ENCODE measurements at places on chromosomes 5 and 9.

DNA sequence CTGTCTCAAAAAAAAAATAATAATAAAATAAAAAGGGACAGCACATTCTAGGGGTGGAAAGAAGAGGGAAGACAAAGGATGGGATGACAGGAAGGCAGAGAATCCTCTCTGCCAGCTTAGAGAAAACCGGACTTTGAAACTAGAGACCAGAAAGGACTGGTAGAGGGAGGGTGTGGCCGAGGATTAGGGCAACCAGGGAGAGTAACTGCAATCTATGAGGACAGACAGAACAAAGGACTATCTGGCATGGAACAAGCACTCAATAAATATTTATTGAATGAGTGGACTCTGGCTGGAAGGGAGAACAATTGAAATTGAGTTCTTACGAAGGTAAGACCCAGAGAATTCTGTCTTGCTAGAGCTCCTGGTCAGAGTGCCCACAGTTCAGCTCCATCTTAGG is 2.4 kb downstream of the GBA2 start:
- no peak for DNase-seq

DNA sequence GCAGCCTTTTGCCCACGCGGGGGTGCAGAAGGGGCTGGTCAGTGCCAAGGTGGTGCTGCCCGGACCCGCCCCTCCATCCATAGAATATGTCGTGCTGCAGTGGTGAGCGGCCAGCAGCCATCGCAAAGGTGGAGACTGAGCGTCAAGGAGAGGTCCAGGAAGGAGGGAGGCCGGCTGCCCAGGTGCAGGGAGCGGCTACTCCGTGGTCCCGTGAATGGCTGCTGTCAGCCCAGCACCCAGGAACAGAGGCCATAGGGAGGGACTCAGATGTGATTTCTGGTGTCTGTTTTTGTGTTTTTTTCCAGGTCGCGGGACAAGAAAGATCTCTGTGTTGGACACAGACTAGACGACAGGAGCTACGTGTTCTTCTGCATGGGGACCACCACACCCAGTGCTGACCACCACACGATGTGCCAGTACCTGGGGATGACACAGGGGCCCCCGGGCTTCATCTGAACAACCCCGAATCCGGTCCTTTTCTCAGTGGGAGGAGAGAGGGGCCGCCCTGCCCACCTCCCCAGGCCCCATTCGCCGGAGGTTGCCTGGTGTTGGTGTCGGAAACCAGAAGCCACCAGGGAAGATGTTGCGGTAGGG is 29.0 kb downstream of the PAEP start:
- no peak for DNase-seq

- no peak for DNase-seq
Observed at GRCh38 chr5:93791518-93791972, 50.1 kb upstream of the POU5F2 start.

DNA sequence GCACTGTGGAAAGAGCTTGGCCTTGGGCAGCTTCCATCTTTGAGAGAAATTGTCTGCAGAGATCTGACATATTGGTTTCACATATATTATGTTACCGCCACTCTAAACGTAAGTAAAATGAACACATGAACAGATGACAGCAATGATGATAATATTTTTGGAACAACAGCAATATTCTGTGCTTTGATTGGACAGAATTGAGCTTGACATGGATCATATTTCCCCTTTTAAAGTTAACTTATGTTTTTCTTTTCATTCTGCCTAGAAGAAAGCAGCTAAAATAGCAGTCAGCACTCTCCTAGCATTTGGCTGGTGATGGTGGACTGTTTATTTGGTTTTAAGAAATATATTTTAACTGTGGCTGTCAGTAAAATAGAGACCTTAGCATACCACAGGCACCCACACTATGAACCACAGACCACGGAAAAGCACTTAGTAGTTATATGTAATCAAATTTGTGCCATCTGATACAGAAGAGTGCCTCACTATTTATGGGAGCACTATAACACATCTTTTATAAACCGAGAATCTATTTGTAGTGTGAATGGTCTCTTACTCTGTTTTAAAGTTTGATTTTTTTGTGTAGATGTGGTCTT is 1.8 kb upstream of the CFAP95 start:
- DNase-seq = no peak

DNA sequence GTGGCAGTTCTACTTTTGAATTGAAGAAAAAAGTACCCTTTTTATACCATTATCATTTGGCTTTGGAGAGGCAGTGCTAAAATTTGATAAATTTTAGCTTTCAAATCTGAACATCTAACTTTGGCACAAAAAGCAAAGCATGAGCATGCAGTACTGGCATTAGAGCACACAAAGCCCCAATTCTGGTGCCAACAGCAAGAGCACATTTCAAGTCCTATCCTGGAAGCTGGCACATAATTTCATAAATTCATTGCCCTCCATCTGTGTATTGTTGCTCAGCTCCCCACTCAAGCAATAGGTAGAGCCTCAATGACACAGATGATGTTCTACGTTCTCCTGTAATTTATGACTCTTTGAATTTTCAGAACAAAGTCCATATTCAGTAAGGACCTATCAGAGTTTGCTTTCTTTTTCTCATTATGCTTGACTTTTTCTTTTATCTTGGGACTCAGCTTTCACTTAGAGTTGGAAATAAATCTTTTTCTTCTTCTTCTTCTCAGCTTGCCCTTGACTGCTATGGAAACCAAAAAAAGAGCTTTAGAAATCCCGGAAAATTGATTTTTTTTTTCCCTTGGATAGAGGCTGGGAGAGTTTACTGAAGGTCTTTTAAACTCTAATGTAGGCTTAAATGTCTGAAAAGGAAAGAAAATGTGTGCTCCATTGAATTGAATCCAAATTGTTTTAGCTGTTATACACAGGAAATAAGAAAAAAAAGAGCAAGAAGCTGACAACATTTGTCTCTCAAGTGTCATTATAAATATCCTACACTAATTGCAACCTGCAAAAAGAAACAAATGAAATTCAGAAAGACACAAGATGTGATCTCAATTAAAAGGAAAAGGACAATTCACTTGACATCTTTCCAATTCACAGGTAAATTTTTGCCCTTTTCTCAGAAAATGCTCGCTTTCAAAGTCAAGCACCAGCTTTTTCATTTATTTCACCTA is 380.8 kb upstream of the CDH18 start:
- no peak for DNase-seq

DNA sequence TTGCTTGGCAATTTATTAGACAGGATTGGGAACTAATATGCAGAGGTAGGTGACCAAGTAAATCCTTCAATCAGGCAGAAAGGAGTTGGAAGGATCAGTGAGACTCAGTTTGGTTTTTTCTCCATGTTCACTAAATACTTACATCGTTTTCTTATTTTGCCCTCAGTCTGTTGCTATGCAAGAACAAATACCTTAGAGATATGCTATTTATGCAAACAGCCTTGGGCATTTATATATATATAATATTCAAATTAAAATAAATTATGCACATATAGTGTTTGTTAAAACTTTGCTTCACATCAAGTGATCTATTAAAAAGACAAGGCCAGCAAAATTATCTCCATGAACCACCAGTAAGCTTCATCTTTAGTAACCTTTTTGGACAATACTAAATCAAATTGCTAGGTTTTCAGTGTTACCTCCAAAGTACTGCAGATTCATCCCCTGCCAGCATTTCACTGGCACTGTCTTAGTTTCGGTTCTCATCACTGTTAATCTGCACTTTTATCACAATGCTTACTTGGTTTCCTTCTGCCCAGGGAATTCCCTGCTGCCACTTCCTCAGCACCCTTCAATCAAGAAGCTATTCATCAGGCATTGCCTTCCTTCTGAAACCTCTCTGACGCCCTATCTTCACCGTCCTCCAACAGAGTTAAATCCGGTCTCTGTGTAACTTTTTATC is 26.0 kb upstream of the LIFR start:
- DNase-seq = no peak

DNA sequence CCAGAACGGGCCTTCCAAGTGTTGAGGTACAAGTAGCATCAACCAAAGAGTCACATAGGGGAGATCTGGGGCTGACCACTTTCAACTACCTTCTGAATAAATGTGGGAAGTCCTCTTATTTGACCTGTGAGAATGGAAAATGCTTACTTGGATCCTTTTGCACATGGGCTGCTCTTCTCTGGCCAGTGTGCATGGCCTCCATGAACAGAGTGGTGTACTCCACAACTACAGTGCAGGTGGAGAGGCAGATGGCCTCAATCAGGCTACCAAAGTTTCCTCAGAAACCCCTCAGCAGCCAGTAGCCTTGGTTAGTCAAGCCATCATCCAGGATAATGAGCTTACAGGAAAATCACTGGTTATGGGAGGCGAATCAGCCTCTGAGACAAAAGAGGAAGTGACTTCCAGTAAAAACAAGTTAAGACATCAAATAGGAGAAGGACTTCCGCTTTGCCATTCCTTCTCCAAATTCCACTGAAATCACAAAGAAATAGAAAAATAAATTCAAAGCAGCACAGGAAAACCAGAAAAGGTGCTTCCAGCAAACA is 18.3 kb upstream of the FCHO2 start:
- DNase-seq = no peak

- DNase-seq = peak; percentile 80
Observed at GRCh38 chr5:124675931-124676846, 70.2 kb downstream of the ZNF608 start.

DNA sequence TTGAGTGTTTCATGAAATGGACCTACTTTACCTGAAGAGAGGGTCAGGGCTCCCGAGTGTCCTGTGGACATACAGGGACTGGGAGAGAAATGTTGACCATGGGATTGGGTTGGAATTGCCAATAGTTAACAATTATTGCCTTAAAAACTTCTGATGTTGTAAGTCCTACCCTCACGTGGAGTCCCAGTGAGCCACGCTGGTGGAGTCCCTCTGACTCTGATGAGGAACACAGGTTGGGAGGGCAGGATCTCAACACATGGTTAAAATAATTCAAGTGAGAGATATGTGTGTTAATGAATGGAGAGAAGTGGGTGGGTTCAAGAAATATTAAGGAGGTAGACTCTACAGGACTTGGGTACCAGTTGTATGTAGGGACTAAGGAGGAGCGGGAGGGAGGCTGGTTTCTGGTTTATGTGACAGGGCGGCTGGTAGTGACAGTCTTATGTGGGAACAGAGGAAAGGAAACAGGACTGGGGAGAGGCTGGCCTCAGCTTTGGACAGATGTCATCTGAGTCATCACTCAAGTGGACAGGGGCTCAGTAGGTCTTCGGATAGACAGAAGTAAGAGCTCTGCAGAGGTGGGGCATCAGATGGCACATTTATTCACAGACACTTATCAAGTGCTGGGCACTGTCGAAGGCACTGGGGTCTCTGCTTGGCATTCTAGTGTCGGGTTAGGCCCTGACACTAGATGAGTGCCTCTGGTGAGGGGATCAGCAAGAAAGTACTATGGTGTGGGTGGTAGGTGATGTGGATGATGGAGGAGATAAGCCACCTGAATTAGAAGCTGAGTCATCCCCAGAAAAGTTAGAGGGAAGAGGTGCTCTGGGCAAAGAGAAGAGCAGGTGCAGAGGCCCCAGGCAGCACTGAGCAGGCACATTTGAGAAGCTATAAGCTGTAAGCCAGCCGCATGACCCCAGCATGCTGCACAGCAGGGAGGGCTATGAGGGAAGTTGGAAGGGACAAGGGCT is 27.2 kb downstream of the MAML1 start:
- no peak for DNase-seq

GRCh38 chr5:116883875-116884274 is 309.3 kb upstream of the SEMA6A start:
- DNase-seq = no peak

DNA sequence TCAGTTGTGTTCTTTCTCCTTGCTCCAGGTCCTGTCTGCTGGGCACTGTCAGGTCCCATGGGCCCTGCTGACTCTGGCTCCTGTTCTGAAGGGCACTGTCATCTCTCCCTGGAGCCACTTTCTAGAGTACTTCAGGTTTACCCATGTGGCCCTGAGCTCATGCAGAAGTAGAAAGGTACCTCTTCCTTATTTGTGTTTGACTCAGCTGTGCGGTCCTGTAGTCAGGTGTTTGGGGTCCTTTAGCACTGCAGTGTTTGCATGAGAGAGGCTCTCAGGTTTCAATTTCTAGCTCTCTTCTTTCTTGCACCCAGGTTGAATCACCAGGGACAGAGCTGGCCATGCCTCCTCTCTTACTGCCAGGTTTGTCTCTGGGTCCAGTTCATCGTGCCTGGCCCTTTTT is 71.5 kb downstream of the HSPA4 start:
- DNase-seq = no peak

GRCh38 chr5:14359069-14360043 is 216.2 kb downstream of the TRIO start:
- no peak for DNase-seq
